ENCODE measurements at places on chromosomes 16 and 17.

DNA sequence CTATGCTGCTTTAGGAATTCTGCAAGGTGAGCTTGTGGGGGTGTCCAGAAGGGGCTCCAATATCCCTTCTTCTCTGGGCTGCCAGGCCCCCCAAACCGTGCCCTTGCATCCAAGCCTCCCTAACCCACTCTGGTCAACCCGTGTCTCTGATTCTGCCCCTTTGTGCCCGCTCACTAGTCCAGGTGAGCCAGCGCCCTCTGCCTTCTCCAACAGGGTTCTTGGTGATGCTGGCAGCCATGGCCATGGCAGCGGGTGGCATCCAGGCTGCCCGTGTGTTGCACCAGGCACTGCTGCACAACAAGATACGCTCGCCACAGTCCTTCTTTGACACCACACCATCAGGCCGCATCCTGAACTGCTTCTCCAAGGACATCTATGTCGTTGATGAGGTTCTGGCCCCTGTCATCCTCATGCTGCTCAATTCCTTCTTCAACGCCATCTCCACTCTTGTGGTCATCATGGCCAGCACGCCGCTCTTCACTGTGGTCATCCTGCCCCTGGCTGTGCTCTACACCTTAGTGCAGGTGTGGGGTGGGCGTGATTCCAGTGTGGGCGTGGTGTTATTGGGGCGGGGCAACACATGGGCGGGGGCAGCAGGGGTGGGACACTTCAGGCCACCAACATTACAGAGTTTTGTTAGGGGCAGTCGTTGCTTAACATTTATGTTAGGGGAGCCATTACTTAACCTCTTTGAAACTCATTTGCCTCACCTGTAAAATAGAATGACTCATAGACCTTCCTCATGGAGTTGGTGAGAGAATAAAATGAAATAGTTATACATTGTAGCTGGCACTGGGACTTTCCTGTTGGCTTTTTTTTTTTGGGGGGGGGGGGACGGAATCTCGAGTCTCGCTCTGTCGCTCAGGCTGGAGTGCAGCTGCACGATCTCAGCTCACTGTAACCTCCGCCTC is 31.4 kb downstream of the ANKRD40 start:
- DNase-seq, result no peak

DNA sequence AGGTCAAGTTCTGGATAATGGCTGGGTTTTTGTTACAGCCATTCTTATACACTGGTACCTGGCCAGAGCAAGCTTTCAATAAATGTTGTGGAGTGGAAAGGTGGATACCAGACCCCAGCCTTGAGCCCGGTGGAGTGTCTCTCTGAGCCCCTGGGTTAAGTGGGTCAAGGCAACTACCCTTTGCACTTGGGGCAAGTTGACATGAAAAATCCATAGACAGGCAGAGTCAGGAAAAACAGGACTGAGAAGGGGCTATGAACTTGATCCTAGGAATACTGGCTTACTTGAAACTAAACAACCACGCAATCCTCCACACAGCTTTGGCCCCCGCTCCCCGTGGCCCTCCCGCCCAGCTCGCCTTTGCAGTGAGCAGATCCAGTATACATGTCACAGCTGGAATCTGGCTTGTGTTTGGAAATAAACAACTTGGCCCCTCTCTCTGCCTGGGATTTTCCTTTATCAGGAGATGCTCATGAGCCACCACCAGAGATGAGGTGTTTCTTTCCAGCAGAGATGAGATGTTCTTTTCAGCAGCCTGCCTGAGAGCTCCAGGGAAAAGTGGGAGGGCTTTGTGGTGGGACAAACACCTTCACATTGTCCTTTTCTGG is 65.9 kb downstream of the KSR1 start:
- DNase-seq, result no peak

DNA sequence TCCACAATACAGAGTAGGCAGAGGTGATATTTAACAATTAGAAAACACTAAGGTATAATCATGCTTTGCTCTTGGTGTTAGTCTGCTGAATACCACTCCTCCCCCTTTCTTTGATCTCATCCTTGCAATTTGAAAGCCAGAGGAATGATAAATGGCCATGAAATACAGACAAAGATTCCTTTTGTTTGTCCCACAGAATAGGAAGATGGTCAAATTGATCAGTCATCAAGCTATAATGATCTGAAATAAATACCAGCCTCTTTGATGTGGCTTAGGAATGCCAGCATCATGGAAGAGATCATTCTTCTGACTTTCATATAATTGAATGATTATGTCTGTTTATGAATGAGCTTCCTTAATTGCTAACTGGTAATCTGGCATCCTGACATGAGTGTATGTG is 1541.7 kb upstream of the CDH8 start:
- peak; percentile 0 for DNase-seq

GRCh38 chr17:79800325-79801155 is 3.7 kb upstream of the CBX8 start:
- peak; percentile 56 for DNase-seq

DNA sequence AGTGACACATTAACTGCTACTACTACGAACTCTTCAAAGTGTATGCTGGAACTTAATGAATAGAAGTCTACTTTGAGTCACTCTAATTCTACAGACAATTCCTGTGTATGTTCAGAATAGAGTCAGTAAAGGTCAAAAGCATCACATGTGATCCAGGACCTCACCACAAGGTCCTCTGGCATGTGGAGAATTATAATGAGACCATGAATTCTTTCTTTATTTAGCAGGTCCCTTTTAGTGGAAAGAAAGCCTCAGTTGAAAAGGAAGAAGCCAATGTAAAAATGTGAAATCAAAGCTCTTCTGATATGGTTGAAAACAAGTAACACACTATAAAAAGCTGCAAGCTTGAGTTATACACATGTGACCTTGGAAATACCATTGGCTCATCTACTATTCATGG is 1612.1 kb upstream of the GOT2 start:
- no peak for DNase-seq

- no peak for DNase-seq
Observed at GRCh38 chr17:59490216-59490615, 75.2 kb upstream of the DHX40 start.

DNA sequence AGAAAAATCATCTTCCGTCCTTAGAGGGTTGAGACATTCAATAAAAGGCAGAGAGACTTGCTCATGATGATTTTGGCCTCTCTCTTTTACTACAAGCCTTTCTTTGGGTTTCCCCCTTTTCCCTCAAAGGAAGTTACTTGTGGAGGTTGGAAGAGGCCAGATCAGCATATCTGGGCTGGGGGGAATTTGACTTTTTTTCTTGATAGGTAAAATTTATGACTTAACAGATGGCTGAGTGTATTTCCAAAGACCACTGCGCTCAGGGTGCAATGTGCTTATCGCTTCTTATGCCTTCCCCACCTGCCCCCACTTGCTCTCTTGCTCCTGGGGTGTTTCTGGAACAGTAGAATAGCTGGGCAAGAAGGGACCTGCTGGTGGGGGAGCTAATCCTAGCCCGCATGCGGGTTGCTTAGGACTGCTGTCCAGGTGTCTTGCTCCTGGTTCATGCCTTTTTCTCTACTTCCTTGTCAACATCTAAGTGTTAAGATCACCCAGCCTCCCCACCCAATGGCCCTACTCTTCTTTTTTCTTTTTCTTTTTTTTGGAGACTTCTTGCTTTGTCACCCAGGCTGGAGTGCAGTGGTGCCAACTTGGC is 131.9 kb downstream of the MSI2 start:
- no peak for DNase-seq

Measured in NCI-H1930 (cell line).